Fibroblast of skin of left biceps (primary cell): ENCODE measurements at places on chromosomes 16 and 17.
A peak's percentile ranks its signal among the peaks of the same experiment; 100 is the strongest.

GRCh38 chr17:62778990-62779681 lies 29.0 kb downstream of the MARCHF10 start:
- peak; percentile 80 for DNase-seq

- no peak for DNase-seq
Measured at GRCh38 chr17:78428836-78429617, 50.6 kb downstream of the PGS1 start.

- no peak for DNase-seq
Measured at GRCh38 chr16:28478506-28479180, 6.5 kb upstream of the NPIPB7 start.

DNA sequence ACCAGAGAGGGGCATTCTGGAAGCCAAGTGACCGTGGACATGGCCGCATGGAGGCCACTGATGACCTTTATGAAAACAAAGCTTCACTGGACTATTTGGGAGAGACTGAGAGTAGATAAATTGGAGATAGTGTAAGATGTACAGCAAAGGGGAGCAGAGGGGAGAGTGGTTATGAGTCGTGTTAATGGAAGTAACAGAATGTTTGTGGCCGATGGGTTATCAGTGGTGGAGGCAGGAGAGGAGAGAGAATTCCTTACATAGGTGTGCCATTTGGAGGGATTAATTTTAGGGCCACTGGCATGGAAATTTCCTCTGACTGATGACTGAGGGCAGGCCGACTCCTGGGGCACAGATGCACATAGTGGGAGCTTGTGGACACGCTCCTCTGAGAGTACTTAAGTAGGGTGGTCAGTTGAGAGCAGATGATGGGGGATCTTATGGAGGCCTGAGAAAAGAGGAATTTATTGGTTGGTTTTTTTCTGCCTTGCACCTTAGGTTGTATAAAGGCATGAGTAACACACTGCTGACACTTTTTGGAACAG lies 19.2 kb downstream of the PRPSAP2 start:
- DNase-seq = peak; percentile 17

DNA sequence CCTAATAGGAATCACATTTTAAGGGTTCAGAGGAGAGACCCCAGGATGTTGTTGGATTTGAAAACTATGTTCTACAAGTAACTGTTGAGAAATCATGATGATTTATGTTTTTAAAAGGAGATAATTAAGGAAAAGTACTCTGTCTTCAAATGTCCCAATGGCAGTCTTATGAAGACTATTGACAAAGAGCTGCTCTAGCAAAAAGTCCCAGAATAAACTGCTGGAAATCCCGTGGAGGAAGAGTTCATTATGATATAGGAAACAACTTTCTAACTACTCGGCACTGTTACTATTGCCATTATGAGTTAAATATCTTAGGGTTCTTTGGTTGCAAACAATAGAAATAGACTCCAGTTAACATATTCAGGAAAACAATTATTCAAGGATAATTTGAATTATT lies 65.6 kb upstream of the GAS7 start:
- no peak for DNase-seq

DNA sequence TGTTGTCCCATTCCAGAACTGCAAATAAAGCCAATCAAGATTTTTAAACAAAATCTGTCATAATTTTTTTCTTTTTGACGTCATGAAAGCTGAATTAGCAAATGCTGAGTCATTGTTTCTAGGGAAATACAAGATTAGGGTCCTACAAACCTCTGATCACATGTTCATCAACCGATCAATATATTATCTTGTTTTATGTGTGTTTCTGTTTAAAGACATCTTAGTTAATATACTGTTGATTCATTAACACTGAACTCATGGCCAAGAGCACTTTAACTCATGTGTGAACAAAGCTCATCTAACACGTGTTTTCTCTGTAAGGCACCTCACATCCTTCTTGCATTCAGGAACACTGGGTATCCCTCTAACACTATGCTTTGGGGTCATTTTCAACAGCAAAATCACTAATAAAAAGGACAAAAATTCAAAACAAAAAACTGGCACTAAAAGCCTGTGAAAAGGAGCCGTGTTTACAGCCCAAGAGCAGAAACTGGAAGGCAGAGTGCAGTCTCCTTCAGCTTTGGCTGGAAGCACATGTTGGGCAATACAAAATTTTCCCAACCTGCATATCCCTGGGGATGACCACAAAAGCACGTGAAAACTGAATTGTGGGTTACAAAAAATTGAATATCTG lies 102.5 kb downstream of the PARN start:
- peak; percentile 42 for DNase-seq
